Activated CD4-positive, alpha-beta T cell treated with anti-CD3 and anti-CD28 coated beads, Interleukin-2, amount 50 U/mL, for 24 hours (primary cell): ENCODE measurements at places on chromosomes 6 and 20.
A peak's percentile ranks its signal among the peaks of the same experiment; 100 is the strongest.

GRCh38 chr6:10510592-10511367 is 10.4 kb upstream of the GCNT2 start:
- peak; percentile 13 for DNase-seq

- no peak for DNase-seq
Observed at GRCh38 chr20:7695051-7695495, 245.2 kb downstream of the HAO1 start.

GRCh38 chr6:118700531-118700930 is 49.1 kb upstream of the CEP85L start:
- DNase-seq = no peak

- no peak for DNase-seq
Observed at GRCh38 chr20:15831201-15831600, 742.0 kb downstream of the KIF16B start.
